ENCODE measurements at places on chromosomes 7 and 10. TPM values are rescaled to one million over a fixed set of nuclear protein-coding genes. Genes with fewer than 3 reads are reported as not detected.
A peak's percentile ranks its signal among the peaks of the same experiment; 100 is the strongest.

DNA sequence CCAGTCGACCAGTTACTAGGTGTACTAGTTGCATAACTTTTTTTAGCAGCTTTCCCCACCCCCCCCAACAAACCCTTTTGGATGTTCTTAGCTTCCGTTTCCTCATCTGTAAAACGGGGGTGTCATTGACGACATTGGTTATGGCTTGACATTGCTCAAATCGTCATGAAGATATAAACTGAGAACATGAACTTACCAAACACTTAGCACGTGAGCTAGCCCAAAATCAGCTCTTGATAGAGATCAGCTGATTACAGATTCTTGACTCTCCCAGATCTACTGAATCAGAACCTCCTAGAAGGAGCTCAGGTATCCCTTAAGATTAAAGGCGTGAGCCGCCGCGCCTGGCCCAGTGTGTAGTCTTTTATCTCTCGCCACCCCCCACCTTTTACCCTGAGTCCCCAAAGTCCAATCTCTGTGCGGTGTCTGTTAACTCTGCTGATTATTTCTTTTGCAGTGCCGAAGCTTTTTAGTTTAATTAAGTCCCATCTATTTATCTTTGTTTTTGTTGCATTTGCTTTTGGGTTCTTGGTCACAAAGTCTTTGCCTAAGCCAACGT is 1.0 kb upstream of the GNA12 start:
- no peaks in the 10 kb centered on the region for H3K4me1 ChIP-seq
- H3K27me3 ChIP-seq: no peaks in the 10 kb centered on the region
- no peak for DNase-seq

RBM20 gene
- total RNA-seq: 1.8 TPM

SPACDR gene
- 3.9 TPM for total RNA-seq

DNA sequence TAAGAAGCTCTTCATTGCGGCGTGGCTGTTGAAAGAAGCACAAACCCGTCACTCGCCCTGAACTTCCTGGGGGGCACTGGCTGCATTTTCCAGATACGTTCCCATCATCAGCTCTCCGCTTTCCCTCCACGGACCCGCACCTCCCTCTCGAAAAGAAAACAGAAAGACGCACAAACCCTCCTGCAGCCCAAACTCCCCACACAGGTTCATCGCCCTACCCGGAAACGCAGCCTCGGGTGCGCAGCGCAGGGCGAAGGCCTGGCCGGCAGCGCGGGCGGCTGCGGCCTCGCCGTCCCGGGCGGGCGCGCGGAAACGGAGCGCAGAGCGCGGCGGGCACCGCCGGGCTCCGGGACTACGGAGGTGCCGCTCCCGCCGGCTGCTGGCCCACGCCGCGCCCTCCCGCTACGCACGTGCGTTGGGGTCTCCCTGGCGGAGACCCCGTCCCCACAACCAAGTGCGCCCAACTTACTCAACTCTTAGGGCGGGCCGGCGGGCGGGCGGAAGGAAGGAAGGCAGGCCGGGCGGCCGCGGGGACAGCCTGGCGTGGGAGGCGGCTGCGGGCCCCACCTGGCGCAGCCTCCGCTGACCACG is 822 bp downstream of the ZNF800 start:
- no peaks in the 10 kb centered on the region for H3K27me3 ChIP-seq
- H3K4me1 ChIP-seq: peaks cover 15% of the 10 kb centered on the region
- H3K27ac ChIP-seq: peak overlapping the region; percentile 86
- DNase-seq: peak; percentile 47

GRCh38 chr7:36884910-36885309 is 160.6 kb upstream of the AOAH start:
- H3K27me3 ChIP-seq: peaks cover 4% of the 10 kb centered on the region
- DNase-seq: no peak
- H3K27ac ChIP-seq: no peak overlapping the region
- no peaks in the 10 kb centered on the region for H3K36me3 ChIP-seq

Data from A673 (cell line).